ENCODE measurements at places on chromosomes 1 and 21.

DNA sequence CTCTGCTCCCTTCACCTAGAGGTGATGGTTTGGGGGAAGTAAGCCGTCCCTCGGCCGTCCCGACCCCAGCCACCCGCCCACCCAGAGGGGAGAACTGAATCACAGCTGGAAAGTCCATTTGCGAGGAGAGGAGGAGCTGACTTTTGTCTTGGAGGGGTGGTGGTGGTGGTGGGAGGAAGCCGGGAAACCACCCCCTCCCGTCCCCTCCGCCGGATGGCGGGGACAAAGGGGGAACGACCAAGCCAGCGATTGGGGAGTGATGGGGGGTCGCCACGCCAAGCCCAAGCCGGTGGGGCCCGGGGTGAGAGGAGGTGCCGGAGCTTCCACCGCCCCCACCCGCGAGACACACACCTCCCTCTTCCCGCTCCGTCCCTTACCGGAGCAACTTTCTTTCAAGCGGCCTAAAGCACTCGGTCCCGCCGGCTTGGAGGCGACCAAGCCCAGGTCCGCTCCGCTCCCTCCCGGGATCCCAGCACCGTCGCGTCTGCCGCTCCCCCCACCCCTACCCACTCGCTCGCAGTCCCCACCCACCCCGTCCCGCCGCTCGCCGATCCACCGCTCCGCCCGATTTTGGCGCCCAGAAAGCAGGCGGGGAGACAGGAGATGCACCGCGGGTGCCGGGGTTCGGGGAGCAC is 540 bp downstream of the ARHGEF2 start:
- DNase-seq = no peak

- DNase-seq = peak; percentile 59
Observed at GRCh38 chr1:117339866-117340700, 27.2 kb upstream of the MAN1A2 start.

GRCh38 chr1:58919959-58920321 is 136.1 kb upstream of the JUN start:
- no peak for DNase-seq

GRCh38 chr1:53408013-53408754 is 51.0 kb upstream of the DMRTB1 start:
- no peak for DNase-seq

DNA sequence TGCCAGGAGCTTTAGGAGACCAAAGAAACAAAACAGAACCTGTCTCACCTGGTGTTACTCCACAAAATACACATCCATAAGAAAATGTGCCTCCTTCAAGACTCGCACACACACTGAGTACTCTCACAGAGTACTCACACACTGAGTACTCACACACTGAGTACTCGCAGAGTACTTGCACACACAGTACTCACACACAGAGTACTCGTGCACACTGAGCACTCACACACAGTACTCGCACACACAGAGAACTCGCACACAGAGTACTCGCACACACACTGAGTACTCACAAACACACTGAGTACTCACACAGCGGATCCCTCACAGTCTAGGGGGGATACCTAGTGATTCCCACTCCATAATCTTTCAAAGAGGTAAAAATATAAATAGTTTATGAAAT is 40.3 kb downstream of the PCSK9 start:
- DNase-seq = no peak

DNA sequence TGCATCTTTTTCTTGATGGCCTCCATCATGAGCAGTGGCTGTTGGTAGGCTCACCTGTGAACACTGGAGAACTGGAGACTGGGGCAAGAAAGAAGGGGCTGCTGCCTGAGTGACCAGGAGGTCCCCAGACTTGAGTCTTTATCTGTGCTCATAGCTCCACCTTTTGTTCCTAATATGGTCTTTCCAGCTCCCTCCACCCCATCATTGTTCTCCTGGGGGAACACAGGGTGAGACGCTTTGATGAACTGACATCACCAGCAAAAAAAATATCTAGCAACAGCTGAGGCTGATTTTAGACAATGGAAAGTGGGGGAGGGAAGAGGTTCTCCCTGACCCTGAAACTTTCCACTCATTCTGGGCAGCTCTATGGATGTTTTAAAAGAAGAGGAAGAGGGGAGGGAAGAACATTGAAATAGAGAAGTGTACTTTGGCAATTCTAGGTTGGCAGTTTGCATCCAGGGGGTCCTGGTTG is at the start of gene TPM3:
Gene TPM3 (minus strand): TSS at position 111 of the 472 bp plus-strand sequence. CDS start 82 bp downstream, at position 29.
- DNase-seq = no peak

DNA sequence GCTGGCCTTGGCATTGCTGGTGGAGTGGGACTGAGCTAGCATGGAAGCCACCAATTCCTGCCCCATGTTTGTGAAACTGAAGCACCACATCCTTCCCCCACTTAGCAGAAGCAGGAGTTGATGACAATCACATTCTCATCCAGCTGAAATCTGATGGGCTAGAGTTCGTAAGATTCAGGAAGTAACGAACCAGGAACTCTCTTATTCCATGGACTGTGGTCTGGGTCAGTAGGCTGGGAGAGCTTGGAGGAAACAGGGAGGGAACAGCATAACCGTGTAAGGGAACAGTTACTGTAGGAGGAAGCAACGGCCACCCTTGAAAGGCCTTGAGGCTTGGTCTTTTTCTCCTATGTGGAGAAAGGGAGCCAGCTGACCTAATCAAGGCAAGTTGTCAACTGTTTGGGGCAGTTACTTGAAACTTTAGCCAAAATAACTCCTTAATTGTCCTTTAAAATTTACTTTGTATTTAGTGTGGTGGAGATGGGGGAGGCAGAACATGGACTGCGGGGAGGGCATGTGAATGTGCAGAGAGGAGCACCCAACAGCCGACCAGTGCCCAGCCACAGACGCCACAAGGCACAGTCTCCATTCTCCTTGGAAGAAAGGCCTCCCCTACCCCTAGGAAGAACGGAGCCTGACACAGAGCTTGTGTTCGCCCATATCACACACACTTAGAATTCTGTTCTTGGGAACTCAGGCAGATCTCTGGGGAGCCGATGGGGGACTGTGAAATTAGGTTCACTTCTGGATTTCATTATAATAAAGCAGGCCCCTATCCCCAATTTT is 2.0 kb upstream of the COQ8A start:
- no peak for DNase-seq

DNA sequence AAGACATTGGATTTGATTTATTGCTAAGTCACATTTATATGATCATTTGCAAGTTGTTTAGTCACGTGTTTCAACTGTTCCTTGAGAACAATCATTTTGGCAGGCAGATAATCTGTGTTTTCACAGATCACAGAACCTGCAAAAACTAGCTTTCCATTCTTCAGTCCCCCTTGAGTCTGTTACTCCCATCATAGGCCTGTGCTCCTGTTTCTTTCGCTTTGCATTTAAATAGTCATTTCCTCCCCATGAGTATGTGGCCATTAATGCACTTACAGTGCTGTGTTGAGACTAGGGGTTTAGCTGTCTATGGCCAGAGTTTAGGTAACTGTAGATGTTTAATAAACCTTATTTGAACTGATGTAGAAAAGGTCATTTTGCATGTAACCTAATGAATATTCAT is 214.5 kb downstream of the PATJ start:
- no peak for DNase-seq

GRCh38 chr1:64171797-64172281 is 31.6 kb upstream of the UBE2U start:
- DNase-seq = peak; percentile 47

DNA sequence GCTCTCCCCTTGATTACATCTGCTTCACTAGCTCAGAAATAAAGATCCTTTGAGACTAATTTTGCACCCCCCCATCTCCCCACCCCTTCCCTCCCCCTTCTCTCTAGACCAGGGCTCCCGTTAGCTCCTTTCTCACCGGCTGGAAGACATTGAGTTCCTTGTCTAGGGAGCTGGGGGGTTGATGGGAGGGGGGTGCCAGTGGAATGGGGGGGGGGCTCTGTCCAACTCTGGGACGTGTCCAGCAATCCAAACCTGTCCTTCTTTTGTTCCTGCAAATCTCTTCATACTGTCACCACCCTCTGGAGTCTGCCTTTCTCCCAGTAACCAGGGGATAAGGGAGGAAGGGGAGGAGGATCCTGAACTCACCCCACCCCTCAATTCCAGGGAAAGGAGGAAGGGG is 61.9 kb downstream of the RHBG start:
- DNase-seq = no peak

- DNase-seq = no peak
Observed at GRCh38 chr21:45724345-45724961, 80.9 kb downstream of the PCBP3 start.

DNA sequence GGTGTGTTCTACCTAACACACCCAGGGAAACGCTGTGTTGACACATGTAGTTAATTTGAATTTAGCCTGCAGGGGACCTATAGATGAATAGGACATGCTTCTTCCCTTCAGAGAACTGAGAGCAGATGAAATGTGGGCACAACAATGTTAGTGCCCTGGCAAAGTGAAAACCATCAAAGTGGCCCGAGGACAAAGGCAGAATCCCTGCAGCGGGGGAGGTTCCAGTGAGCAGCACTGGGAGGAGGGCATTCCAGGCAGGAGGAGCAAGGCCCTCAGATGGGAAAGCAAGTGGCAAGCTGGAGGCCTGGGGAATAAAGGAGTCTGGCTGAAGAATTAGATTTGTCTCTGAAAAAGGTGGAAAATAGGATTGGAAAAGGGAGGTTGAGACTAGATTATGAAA is 37.2 kb downstream of the C1orf94 start:
- DNase-seq = no peak

GRCh38 chr21:42102076-42102475 is 31.0 kb downstream of the UMODL1 start:
- DNase-seq = peak; percentile 92

GRCh38 chr1:245453541-245453940 is 298.8 kb downstream of the KIF26B start:
- no peak for DNase-seq

GRCh38 chr1:10821388-10821787 is 24.9 kb upstream of the CASZ1 start:
- no peak for DNase-seq

DNA sequence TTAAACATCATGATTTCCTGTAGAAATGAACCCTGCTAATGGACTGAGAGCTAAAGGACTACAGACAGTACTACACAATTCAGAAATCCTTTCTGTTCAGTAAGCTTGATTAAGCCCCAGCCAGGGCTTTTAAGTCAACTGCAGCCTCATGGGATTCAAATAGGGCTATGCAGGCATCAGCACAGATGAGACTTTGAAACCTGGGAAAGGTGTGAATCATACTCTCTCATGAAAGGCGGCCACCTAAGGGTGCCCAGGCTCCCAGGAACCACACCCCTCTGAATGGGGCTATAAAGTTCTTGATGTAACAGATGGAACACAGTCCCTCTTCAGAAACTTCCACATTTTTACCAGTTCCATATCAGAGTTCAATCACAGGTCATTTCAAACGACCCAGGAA is 7.6 kb downstream of the SIPA1L2 start:
- no peak for DNase-seq

GRCh38 chr1:204001166-204001901 is 71.6 kb upstream of the SOX13 start:
- DNase-seq = no peak

- no peak for DNase-seq
Observed at GRCh38 chr1:6207075-6207885, 1.4 kb downstream of the RNF207 start.

DNA sequence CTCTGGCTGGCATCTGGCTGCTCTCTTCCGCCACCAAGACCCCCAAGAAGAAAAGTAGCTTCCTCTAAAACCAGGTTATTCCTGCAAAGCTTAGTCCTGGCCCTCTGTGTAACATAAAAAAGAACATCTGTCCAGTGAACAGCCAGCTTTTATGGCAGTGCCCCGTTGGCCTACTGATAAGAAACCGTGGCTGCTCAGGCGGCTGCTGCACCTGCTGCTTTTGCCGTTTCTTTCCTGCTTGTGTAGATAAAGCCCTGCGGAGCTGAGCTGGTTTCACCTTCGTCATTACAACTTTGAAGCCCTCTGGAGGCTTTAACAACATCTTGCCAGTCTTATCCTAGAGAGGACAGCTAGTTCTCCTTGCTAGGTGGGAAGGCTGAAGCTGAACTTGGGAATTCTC is 20.5 kb downstream of the ELAPOR1 start:
- no peak for DNase-seq

GRCh38 chr1:52436817-52437216 is 32.4 kb downstream of the PRPF38A start:
- no peak for DNase-seq

- DNase-seq = no peak
Observed at GRCh38 chr1:5140136-5140535, 485.7 kb downstream of the AJAP1 start.

GRCh38 chr1:59138402-59138801 is 158.5 kb upstream of the FGGY start:
- DNase-seq = no peak

DNA sequence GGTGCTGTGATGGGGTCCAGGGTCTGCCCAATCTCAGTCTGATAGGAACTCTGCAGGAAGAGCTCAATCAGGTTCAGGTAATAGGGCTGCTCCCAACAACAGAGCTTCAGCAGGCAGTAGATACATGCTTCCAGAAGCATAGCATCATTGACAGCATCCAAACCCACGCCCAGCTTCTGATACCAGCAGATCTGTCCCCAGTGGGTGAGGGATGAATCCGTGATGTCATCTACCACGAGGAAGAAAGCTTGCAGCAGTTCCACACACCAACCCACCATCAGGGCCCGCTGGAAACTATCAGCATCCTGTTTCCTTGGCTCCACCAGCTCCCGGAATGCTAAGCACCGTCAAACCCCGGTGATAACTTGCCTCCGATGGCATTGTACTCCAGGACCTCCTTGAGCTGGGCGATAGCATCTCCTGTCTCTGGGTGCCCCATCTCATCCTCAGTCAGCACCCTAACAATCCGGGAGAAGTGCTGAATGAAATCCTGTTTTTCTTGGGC is 14.7 kb downstream of the NEK2 start:
- DNase-seq = no peak

GRCh38 chr1:212286556-212287131 is 1.4 kb downstream of the PPP2R5A start:
- DNase-seq = no peak

DNA sequence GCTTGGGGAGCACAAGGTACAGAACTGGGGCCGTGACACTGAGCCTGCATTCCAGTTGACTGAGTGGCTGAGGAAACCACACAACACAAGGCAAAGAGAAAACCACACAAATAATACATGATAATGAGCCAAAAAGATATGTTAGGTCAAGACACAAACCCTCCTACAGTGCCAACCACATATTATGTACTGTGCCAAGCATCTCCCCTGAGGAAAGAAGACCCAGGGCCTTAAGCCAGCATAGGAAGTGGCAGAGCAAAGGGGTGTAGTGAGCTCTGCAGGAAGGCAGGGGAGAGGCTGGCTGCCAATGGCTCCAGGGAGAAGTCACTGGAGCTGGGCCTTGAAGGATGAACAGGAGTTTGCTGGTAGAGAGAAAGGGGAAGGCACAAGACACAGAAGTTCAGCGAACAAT is 28.2 kb downstream of the CTNNBIP1 start:
- no peak for DNase-seq

- no peak for DNase-seq
Observed at GRCh38 chr1:52474807-52475206, 70.4 kb downstream of the PRPF38A start.

DNA sequence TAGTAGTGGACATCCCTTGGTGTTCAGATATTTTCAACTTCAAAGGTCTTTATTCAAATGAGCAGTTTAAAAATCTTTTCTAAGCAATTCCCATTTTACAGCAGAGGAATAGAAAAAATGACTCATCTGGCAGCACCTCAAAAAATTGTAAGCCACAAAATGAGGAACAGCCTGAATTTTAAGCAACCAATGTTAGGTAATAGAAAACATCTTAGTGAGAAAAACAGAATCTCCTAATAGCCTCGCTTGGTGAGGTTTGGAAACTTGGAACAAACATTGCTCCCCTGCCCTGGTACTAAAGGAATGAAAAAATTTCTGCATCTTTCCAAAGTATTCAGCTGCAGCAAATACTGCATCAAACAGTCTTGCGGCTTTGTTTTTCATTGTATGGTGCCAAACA is 264.4 kb downstream of the NTNG1 start:
- peak; percentile 5 for DNase-seq

GRCh38 chr1:38029685-38030511 is 16.7 kb downstream of the POU3F1 start:
- DNase-seq = peak; percentile 50

Data from kidney epithelial cell (primary cell).